ENCODE measurements at places on chromosomes 6 and 20.

DNA sequence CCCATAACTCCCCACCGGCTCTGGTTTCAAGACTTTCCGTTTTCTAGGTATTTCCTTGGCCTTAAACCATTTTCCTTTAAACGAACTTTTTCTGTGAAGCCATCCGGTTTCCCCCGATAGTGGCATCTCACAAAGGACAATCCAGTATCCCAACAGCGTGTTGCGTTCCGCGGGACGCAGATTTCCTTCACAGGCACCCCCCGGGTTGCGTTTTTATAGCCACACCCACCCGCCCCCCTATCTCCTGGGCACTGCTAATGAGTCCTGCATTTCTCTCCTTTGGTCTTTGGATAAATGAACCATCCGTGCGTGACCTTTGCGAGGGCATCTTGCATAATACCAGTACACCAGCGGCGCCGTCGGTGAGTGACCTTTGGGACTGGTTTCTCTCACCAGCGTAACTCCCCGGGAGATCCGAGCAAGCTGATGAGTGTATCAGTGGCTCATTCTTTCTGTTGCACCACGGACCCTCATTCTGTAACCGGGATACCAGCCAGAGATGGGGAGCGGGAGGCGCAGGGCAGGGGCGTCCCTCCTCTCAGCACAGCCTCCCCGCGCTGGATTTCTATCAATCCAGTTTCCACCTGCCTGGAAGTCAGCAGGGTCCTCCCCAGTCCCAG is 586 bp upstream of the NQO2 start:
- no peak for DNase-seq

- DNase-seq: peak; percentile 48
Observed at GRCh38 chr20:3218307-3218988, 9.2 kb downstream of the ITPA start.

- DNase-seq: peak; percentile 24
Observed at GRCh38 chr6:56757588-56757984, 114.9 kb upstream of the DST start.

DNA sequence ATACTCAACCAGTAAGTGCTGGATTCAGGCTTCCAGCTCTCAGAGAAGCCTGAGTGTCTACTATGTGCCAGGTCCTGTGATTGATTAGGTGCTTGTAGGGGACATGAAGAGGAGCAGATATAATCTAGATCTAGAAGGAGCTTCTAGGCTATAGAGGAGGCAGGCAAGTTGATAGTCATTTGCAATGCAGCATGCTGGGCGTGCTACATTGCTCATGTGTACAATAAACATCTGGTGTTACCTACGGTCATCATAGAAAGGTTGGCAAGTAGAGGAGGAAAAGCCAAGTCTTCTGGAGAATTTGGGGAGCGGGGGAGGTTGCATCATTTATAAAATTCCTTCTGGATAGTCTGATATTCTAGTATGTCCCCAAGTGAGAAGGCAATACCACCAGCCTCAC is 33.2 kb downstream of the RNF144B start:
- no peak for DNase-seq

GRCh38 chr20:32359633-32360332 is 1.7 kb downstream of the ASXL1 start:
- DNase-seq: peak; percentile 14

All from MM.1S (cell line).